ENCODE measurements at places on chromosomes 7 and 10. TPM values are rescaled to one million over a fixed set of nuclear protein-coding genes. Genes with fewer than 3 reads are reported as not detected.

- no peaks in the 10 kb centered on the region for H3K27me3 ChIP-seq
- H3K4me1 ChIP-seq, result no peaks in the 10 kb centered on the region
- no peaks in the 10 kb centered on the region for H3K36me3 ChIP-seq
- no peak overlapping the region for H3K4me3 ChIP-seq
Observed at GRCh38 chr7:142481548-142481947, 223.7 kb upstream of the PRSS58 start.

DNA sequence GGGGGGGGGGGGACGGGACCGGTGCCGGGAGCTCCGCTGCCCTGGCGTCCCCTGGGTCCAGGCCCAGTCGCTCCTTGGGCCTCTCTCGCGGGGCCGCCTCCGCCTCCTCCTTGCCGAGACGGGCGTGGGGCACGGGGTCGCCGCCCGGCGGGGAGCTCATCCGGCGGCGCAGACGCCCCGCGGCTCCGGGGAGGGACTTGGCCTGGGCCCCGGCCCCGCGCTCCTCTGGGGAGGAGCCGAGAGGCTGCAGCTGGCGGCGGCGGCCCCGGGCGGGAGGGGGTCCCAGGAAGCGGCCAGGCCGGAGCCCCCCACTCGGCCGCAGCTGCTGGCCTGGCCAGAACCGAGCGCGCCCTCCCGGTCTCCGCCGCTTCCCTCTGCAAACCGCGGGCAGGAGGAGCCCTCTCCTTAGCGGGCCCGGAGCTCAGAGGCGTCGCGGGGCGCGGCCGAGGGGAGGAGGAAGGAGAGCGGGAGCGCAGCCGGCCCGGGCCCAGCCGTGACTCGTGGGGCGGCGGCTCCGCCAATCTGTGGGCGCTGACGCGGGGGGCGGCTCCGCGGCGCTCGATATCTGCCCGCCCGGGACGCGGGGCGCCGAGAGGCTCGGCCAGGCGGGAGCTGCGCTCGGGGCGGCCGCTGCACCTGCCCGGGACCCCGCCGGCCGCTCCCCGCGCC lies at the start of gene FAM20C:
Gene FAM20C, plus strand, starts transcription at position 591 of the 669 bp plus-strand sequence. CDS start 629 bp downstream, outside the sequence.
- no peaks in the 10 kb centered on the region for H3K27me3 ChIP-seq
- H3K36me3 ChIP-seq, result peaks cover 25% of the 10 kb centered on the region
- peak within 1 kb of the TSS; percentile 94 for H3K4me3 ChIP-seq
- peak; percentile 55 for DNase-seq

DNA sequence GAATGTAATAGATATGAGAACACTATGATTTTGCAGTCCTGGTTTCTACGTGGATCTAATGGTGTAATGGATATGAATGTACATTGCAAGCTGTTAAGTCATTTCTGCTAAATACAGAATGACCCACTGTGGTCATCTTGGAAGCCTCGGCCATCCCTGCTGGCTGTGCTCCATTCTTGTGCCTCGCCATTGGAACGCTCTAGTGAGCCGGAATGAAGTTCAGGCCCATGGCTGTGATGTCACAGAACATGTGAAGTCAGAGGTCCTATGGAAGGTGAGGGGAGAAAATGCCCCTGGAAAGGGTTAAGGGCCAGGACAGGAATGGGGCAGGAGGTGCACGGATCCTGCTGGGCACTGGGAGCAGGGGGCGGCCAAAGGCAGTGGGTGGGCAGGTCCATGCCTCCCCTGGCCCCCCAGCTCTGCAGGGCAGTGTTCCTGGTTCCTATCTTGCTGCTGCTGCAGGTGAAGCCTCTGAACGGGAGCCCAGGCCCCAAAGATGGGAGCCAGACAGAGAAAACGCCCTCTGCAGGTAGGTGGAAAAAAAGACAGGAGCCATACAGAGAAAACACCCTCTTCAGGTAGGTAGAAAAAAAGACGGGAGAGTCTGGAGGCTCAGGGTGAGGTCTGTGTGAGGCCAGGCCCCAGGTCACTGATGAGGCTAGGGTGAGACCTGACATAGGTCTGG lies at the start of gene LLCFC1:
Gene LLCFC1, plus strand, starts transcription at position 259 of the 685 bp plus-strand sequence. Its CDS starts 138 bp downstream, at position 397.
- no peak within 1 kb of the TSS for H3K27ac ChIP-seq
- peak; percentile 84 for DNase-seq

FXYD4 gene
- not detected for total RNA-seq

TAS2R41 gene
- total RNA-seq, result not detected

All from H9 (cell line).